ENCODE measurements at places on chromosomes 16 and 17.
A peak's percentile ranks its signal among the peaks of the same experiment; 100 is the strongest.

DNA sequence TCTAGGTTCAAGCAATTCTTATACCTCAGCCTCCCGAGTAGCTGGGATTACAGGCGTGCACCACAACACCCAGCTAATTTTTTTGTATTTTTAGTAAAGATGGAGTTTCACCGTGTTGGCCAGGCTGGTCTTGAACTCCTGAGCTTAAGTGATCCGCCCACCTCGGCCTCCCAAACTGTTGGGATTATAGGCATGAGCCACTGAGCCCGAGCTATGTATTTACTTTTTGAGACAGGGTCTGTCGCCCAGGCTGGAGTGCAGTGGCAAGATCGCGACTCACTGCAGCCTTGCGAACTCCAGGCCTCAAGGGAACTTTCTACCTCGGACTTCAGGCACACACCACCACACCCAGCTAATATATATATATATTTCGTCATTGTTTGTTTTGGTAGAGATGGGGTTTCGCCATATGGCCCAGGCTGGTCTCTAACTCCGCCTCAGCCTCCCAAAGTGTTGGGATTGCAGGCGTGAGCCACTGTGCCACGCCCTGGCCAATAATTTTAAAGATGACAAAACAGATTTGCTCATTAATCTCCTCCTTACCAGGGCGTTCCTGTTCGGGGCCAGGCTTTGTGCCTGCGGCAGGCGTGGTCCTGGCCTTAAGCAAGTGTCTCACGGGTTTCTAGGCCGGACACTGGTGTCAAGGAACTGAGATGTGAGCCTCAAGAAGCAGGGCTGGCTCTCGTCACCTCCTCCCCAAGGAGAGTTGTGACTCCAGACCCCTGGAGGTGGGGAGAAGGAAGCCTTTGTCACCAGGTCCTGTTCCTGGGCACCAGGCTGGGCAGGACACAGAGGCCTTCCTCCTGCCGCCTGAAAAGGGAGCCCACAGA lies 4.3 kb upstream of the NPW start:
- peak; percentile 3 for DNase-seq

GRCh38 chr16:86566966-86567700 lies 504 bp downstream of the FOXC2 start:
- DNase-seq: no peak

DNA sequence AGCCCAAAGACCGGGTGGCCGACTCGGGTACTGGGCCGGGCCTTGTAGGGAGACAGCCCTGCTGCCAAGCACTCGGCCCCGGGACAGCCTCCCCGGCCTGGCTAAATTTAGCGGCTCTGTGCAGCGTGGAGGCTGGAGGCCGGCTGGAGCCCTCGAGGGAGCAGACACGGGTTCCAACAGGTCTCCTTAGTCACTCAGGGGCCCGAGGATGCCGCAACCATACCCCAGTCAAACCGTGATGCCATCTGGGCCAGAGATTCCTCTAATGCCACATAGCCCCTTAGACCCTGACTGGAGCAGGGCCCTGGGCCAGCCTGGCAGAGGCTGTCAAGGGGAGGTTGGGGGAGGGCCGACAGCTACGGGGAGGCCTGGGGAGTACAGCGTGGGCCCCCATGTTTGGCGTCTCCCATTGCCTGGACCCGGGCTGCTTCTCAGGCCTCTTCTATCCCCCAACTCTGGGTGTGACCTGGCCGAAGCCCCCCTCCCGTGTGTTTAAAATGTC lies 2.9 kb upstream of the P2RX1 start:
- DNase-seq: no peak

DNA sequence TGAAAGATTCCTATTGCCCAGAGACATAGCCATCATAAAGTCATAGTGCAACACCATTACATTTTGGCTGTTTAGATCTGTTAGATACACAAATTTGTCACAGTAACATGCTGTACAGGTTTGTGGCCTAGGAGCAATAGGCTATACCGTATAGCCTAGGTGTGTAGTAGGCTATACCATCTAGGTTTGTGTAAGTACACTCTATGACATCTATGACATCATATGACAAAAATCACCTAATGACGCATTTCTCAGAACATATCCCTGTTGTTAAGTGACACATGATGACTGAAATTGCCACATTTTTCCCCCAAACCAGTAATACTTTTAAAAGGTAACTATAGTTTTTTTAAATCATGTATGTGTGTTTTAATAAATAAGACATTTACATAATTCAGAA lies 43.3 kb downstream of the NLK start:
- no peak for DNase-seq

DNA sequence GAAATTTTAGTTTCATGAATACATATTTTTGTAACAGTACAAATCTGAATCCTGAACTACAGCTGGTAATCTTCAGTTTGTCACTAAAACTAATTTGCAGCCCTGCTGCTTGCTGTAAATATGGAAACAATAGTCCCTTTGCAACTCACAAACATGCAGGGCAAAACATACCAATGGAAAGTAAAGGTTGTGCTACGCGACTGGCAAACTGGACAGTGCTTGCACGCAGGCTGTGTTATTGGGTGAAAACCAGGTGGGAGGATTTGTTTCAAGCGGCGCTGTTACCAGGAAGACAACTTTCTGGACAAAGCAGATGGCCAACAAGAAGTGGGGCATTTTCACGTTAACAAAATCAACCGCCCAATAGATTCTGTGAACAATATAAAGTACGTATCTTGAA lies 93.5 kb downstream of the CDYL2 start:
- DNase-seq: no peak

DNA sequence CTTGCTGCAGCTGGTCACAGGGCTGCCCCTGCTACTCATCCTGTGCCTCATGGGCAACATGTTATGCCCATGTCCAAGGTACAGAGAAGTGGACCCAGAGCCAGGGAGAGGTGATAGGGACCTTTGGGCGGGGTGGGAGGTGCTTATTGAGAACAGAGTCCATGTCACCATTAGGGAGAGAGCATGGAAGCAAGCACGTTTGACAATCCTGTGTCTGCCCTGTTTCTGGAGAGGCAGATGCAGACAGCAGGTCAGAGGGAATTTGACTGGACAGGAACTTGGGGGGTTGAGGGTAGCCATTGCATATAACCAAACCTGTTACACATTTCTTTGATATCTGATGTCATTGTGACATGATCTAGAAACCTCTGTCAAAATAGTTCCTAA lies 14.3 kb upstream of the ARL4D start:
- no peak for DNase-seq

DNA sequence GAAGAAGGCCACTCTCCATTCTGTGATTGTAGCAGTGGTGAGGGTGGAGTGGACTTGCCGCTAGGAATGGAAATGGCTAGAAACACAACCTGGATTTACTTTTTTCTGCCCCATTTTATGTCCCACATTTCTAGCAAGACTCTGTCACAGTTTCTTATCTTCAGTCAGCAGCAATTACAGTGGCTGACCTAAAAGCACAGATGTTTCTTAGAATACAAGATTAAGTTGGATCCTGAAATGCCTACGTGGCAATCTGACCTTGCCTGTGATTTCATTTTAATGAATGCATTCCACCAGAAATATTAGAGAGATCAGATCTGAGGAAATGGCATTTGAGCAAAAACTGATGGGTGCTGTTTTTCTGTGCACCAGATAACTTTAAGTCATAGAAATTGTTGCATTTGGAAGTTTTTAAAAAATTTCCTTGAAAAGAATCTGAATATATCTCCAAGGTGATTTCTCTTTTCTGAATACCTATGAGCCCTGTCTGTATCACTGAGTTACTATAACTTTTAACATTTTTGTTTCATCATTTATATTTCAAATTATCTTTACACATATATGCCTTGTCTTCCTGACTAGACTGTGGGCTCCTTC lies 5.4 kb downstream of the HEATR3 start:
- no peak for DNase-seq

GRCh38 chr16:57000271-57001025 lies 11.1 kb downstream of the NLRC5 start:
- DNase-seq: no peak

DNA sequence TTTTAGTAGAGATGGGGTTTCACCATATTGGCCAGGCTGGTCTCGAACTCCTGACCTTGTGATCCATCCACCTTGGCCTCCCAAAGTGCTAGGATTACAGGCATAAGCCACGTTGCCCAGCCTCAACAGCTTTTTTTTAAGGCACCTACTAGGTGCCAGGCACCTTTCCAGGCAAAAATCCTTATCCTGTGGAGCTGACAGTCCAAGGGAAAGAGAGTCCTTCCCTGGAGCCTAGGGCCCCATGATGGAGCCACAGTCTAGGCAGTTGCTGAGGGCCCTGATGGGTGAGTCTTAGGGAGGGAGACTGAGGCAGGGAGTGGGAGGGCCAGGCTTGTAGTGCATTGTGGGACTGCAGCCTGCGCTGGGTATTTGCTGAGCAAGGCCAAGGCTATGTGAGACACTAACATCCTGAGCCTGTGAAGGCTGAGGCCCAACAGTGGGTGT lies 79.6 kb upstream of the TOB1 start:
- DNase-seq: no peak

- DNase-seq: no peak
Measured at GRCh38 chr16:65572156-65572555, 450.3 kb upstream of the CDH11 start.

DNA sequence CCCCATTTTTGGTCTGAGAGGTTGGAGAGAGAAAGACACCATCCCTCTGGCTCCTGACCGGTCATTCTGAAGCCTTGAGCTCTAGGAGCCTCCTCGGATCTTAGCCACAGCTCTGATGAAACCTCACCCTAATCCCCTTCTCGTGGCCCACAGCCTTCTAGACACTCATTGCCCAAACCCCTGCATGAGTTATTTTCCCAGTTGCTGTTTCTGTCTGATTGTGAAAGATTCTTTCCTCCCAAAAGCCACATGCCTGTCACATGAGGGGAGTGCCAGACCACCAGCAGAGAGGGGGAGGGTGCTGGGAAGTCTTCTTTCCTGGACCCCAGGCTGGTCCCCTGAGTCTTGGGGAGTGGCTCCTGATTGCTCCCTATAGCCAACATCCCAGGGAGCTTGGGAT lies 17.6 kb upstream of the ABR start:
- no peak for DNase-seq

DNA sequence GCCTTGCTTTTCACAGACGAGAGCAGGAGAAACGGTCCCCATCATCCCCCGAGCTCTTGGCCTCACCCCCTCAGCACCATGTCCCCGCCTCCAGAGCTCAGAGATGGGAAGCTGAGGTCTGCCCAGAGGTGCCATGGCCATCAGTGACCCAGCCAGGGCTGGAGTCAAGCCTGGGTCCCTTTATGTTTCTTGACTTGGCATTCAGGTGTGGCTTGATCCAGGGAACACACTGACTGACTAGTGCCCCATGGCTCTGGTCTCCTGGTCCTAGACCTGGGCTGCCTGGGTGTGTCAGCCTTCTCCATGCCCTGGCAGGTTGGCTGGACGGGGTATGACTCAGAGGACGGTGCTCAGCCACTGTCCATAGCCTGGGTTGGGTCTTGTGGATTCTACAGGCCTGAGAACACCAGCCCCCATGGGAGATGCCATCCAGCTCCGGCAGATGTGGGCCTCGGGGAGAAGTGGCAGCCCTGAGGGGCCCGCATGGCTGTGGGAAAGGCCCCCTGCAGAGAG lies 54.2 kb downstream of the ZFPM1 start:
- no peak for DNase-seq

DNA sequence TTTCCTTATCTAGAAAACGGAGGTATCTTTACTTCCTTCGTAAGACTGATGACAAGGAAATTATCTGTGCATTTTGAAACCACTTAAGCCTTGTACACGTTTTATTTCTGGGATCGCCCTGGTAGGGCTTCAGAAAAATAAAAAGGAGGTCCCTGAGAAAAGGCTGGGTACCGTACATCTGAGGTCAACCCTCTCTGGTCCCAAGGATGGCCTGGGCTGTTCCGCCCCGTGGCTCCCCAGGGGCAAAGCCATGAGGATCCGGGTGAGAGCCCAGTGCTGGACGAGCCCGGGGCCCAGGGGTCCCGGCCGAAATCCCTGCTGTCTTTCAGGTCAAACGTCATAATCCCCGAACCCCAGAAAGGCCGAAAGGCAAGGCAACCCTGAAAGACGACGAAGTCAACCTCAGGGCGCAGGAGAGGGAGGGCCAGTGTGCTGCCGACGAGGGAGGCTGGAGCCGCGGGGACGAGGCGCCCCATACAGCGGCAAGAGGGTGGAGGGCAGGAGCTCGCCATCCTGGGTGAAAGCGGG lies 656 bp upstream of the FUS start:
- no peak for DNase-seq

DNA sequence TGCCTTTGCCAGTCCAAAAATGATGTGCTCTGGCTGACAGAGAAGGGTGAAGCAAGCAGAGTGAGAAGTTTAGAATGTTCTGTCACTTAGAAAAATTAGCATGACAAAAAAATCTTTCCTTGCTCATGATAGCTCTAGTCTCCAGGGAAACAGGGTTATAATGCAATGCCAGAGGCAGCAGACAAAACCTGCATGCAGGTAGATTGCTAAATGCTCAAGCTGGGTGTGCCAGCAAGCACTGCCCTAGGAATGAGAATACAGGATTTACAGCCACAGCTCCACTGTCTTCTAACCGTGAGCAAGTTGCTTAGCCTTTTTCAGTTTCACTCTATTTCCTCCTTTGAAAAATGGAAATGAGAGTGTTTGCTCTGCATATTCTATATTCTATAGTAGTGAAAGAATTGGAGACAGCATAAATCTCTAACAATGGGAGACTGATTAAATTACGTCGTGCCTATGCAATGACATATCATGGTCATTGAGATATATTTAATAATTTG lies 516.6 kb upstream of the C16orf82 start:
- DNase-seq: peak; percentile 64

DNA sequence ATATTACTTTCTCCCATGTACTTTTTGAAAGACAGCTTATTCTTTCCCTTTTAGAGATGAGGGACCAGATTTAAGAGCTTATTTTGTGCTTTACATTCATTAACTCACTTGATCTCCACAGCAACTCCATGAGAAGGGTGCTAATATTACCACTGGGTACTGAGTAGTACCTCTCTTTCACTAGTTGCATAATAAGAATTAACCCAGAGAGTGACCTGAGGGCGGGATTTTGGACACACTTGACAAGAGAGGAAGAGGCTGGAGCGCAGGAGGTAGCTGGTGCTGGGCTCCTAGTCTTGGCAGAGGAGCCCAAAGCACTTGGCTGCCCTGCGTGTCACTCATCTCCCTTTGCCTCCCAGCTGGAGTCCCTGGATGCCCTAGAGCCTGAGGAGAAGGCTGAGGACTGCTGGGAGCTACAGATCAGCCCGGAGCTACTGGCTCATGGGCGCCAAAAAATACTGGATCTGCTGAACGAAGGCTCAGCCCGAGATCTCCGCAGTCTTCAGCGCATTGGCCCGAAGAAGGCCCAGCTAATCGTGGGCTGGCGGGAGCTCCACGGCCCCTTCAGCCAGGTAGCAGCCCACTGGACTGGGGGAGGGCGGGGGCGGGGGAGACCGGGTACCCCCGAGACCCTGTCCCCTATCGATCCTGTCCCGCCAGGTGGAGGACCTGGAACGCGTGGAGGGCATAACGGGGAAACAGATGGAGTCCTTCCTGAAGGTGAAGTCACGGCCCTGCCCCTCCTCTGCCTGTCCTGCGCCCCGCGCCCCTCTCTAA lies 1.7 kb upstream of the MAZ start:
- peak; percentile 54 for DNase-seq

All from MM.1S (cell line).